ENCODE measurements at places on chromosomes 5 and 9. TPM values are rescaled to one million over a fixed set of nuclear protein-coding genes. Genes with fewer than 3 reads are reported as not detected.

GRCh38 chr5:171428809-171429542 lies 9.5 kb downstream of the FGF18 start:
- no peak for DNase-seq

Gene C5orf58
- polyA plus RNA-seq: 0.94 TPM

- no peak for DNase-seq
These were observed 13.7 kb upstream of the TRIM32 start for GRCh38 chr9:116673375-116673774.

DNA sequence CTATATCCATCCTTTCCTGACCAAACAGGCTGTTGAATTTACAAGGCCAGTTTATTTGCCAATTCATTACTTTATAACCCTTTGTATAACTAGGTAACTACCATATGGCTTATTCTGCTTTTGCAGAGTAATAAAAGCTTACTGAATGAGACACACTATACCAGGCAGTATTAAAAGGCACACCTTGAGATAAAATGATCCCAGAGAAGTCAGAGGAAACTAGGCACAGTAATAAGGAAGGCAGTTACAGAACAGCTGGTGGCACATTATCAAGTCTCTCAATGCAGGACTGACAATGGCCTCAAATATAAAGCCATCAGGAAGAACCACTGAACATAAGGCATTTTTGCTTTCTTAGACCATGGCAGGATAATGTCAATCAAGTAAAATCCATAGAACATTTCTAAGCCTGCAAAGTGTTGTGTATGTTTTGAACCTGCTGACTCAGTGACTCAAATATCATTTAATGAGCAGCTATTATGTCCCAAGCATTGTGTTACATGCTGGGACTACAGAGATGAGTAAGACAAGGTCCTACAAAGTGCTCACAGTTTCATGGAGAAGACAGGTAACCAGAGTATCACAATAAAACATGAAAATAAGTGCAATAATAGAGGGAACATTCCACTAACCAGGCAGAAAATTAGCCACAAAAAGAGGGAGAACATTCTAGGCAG lies 52.5 kb downstream of the OXCT1 start:
- DNase-seq: no peak

Gene FLT4
- 33.7 TPM for polyA plus RNA-seq

GRCh38 chr9:122213589-122214413 lies 15.0 kb downstream of the LHX6 start:
- DNase-seq: no peak

DNA sequence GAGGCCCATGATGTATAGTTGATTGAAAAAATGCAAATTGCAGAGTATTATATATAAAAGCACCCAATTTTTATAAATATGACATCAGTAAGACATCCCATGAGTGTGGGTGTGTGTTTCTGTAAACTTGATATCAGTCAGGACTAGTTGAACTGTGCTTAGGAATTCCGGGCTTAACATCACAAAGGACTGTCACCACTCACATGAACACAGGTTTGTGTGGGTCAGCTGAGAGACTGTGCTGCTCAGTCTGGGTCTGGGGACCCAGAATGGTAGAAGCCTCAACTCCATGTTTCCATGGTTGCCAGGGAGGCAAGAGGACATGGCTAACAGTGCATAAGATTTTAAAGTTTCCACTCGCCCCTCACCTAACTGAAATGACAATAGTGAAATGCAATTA lies 120.3 kb downstream of the ADCY2 start:
- DNase-seq: no peak

Gene NMUR2
- polyA plus RNA-seq: 0.40 TPM

DNA sequence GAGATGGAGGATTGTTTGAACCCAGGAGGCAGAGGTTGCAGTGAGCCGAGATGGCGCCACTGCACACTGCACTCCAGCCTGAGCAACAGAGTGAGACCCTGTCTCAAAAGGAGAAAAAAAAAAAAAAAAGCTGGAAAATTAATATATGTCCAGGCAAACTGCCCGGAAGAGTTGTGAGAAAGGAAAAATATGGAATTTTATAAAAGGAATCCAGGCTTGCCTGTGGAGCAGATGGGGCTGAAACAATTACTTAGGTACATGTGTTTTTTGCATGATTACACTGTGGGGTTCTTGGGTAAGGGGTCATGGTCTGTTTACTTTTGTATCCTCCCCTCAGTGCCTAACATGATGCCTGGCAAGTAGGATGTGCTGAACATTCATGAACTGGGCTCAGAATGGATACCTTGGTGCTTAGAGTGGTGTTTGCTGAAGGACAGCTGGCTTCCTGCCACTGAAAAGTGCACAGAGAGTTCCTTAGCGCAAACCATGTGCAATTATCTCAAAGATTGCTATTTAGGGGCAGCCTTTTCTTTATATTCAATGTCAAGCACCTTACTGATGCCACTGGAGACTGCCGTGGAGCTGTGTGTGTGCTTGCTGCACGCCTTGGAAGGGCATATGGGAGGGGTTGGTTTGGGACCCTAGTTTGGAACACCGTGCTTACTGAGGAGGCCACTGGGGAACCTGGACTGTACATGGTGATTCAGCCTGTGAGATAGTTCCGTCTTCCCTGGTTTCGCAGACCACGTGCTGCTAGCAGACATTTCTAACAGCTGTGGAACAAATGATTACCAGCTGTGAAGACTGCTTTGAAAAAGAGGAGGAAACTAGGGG lies 78.4 kb downstream of the MAP1B start:
- no peak for DNase-seq

GRCh38 chr9:27945386-27945785 lies 372.1 kb upstream of the C9orf72 start:
- no peak for DNase-seq

DNA sequence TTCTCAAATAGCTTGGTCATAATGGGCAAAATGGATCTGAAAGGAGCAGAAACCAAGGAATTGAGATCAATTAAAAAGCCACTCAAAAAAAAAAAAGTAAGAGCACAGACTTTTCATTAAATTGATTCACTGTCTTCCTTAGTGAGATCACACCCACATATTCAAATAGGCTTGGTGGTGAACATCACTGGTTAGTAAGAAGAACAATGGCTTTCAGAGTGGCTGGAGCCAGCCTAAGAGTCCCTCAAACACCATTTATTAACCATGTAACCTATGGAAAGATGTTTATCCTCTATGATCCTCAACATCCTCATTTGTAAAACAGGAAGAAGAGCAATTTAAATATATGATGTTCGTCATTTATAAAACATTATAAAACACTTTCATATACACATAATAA lies 12.4 kb downstream of the CCDC112 start:
- DNase-seq: no peak

Gene TMEFF1
- 1.8 TPM for polyA plus RNA-seq

- DNase-seq: peak; percentile 58
These were observed at the start of gene TICAM2 for GRCh38 chr5:115601701-115602590. Gene TICAM2, minus strand, starts transcription at chr5:115602479. Its CDS starts 21,223 bp downstream, at chr5:115581256.

DNA sequence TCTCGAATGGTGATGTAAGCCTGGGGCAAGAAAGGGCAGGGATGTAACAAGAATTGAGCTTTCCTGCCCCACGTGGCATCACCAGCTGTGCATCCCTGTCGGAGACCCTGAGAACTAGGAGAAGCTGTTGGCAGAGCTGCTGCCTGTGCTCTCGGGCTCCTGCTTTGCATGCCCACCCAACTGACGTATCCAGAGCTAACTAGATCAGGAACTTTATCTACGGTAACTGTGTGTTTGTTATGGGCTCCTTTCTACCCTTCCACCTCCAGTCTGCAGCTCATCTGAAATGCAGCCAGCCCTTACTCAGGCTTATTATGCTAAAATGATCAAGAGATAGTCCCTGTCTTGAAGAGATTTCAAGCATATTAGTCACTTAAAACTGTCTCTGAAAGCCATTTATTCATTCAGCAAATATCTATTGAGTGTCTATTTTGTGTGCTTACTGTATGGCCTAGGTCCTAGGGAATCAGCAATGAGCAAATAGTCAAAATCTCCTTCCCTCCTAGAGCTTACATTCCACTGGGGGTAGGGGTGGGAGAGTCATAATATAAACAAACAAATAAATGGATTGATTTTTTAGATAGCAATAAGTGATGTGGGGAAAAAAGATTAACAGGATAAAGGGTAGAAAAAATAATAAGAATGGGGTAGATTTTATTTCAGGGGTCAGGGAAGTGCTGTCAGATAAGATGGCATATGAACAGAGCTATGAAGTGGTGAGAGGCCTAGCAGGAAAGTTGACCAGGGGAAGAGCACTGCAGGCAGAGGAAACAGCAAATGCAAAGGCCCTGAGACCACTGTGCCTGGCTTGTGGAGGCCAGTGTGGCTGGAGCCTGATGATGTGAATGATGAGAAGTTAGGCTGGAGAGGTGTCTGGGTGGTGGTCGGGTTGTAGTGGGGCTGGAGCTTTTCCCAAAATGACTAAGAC lies 118.2 kb downstream of the GALNT10 start:
- DNase-seq: no peak

DNA sequence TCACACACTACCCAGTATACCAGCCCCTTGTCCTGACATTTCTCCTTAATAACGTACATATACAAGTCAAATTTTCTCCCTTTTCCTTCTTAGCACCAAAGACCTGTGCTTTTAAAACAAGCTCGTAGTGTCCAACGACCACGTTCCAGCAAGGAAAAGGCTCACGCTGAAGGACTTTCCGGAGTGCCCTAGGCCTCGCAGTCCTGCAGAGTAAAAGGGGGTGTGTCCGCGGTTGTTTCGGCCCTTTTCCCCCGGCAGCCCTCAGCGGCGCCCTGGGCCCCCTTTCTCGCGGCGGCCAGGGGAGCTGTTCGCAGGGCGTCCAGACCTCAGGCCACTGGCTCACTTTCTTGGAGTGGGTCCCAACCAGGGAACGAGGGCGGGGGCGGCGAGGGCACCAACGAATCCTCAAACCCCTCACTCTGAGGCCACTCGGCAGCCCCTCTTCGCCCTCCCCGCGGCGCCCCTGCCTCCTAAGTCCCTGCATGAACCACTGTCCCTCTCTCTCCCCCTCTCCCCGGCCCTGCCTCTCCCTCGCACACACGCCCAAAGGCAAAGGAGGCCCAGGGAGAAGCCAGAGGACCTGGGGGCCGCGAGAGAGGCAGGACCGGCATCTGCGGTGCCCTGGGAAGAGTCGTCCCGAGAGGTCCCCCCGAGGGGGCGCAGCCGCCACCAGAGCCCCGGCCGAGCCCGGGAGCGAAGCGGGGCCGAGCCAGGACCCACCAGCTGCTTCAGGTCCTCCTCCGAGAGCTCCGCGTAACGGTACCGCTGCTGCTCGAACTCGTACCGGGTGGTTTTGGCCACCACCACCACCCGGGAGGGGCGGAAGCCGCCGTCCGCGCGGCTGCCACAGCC lies 720 bp downstream of the NADK2 start:
- DNase-seq: peak; percentile 71

- DNase-seq: no peak
These were observed 720 bp downstream of the TMEM203 start for GRCh38 chr9:137204731-137205125.

DNA sequence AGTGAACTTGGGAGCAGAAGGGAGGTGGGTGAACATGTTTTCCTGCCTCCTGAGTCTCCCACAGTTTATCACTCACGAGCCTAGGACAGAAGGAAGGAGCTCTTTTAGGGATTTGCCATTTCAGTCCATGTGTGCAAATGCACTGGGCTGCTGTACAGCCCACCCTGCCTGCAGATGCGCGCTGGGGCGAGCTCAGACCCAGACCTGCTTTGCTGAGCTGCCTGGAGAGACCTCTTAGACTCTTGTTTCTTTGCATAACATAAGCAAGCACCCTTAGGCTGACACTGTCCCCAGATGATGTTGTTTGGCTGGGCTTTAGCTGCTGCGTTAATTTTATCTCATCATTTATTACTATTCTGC lies 199.0 kb downstream of the CACNA1B start:
- DNase-seq: no peak

Gene GTF3C5
- polyA plus RNA-seq: 61.9 TPM

- no peak for DNase-seq
These were observed 1203.4 kb downstream of the MAT2B start for GRCh38 chr5:164708831-164709230.

- DNase-seq: no peak
These were observed 38.2 kb upstream of the CEP72 start for GRCh38 chr5:573976-574375.

Gene PDGFRB
- polyA plus RNA-seq: 185 TPM

DNA sequence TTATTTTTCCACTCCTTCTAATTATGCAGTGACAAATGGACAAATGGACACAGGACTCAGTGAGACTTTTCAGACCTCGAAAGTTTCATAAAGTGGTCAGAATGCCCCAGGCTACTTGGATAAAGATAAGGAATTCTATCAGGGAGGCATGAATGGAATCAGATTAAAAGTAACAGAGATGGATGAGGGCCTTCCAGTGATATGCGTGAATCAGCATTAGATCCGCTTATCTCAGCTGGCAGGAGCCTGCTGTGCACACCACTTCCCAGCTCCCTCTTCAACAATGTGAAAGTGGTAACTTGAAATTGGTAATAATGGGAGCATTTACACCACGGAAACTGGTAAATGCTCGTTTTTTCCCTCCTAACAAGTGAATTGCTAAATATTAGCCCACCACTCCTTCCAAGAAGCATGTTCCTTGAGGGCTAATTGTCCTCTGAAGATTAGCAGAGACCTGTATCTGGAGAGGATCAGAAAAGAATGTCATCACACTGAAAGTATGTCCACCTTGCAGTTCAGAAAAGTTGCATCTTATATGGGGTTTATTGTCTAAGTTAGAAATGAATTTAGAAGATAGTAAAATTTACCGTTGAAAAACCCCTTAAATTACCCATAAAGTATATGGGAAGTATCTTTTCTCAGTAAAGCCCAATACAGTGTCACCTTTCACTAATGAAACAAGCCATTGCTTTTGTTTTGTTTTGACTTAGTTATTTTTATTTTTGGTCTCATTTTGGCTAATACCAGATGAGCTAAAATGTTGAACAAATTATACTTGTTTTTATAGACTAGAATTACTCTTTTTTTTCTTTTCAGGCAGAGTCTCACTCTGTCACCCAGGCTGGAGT lies 125.3 kb downstream of the DPYSL3 start:
- DNase-seq: no peak

Gene TAF11L9
- not detected for polyA plus RNA-seq

- no peak for DNase-seq
These were observed 88.1 kb downstream of the KIF4B start for GRCh38 chr5:155101697-155102096.

GRCh38 chr9:108296056-108296455 lies 559.7 kb downstream of the ACTL7B start:
- no peak for DNase-seq

GRCh38 chr9:131889437-131890251 lies 149.8 kb upstream of the RAPGEF1 start:
- no peak for DNase-seq

- no peak for DNase-seq
These were observed 810.8 kb downstream of the TLE1 start for GRCh38 chr9:80878556-80878955.

DNA sequence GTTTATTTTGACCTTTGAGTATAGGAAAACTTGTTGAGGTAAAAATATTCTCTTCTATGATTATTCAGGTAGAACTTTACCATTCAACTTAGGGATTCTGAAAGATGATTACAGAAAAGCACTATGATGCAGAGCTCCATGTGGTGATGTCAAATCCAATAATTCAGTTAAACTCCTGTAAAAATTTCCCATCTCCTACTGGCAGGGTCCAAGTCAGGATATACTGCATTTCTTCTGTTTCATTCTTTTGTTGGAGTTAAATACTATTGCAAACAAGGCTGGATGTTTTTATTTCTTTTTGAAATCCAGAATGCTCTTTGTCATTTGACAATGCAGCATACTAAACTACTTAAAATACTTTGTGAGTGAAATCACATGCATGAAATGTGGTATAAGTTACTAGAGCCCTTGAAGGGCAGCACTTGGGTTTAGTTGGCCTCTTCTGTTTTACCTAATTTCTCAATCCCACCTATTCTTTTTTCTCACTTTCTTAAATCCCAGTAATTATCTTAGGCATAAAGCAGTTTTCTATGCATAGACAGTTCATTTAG lies 204.5 kb downstream of the FBXL7 start:
- no peak for DNase-seq

Gene ZNF300
- 47.3 TPM for polyA plus RNA-seq

Data from right lung (tissue), 10 donors.